ENCODE measurements at places on chromosomes 5 and 9.
A peak's percentile ranks its signal among the peaks of the same experiment; 100 is the strongest.

GRCh38 chr5:86684222-86684621, 66.5 kb downstream of the COX7C start:
- no peak for DNase-seq

GRCh38 chr5:29460971-29461559, 1732.4 kb upstream of the CDH6 start:
- DNase-seq, result no peak

GRCh38 chr5:74122979-74123590, 497.1 kb downstream of the ARHGEF28 start:
- DNase-seq, result no peak

- peak; percentile 27 for DNase-seq
Measured at GRCh38 chr5:147310059-147310704, 75.4 kb downstream of the STK32A start.

DNA sequence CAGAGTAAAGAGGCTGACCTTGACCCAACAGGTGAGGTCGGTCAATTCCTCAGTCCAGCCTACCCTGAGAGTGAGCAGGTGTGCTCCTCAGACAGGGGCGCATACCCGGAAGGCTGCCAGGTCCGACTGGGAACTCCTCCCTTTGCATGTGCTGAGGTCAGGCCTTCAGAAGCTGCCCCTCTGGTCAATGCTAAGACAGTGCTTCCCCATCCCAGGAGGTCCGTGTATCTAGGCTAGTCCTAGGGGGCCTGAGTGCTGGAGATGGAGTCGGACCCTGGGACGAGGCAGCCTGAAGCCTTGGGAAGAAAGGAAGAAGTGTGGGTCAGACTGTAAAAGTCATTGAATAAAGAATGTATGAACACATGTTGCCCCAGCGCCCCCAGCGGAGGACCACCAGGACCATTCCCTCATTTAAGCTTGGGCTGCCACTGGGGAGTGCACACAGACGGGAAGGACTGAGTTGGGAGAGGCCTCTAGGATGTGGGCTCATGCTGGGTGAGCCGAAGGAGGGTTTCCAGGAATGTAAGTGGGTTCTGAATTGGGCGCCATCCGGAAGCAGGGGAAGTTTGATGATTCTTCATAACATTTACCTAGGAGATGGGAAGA, 41.0 kb upstream of the GFPT2 start:
- DNase-seq, result no peak

- no peak for DNase-seq
Measured at GRCh38 chr5:150119421-150120061, 33.2 kb upstream of the CSF1R start.

DNA sequence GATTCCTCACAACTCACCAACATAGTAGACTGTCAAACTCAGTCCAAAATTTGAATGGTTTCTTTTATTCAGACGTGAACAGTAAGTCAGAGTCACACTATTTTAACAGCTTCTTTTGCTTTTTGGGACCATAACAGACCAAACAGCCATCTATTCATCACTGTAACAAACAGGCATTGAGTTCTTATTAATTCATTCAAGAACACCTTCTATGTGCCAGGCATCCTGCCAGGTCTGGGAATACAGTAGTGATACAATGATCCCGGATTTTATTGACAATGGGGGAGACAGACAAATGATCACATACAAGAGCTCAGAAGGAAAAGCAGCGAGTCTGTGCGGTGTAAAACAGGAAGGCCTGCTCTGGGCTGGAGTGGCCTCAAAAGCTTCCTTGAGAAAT, 153.3 kb upstream of the ERCC6L2 start:
- no peak for DNase-seq

GRCh38 chr5:74094096-74094781, 468.2 kb downstream of the ARHGEF28 start:
- DNase-seq, result no peak

DNA sequence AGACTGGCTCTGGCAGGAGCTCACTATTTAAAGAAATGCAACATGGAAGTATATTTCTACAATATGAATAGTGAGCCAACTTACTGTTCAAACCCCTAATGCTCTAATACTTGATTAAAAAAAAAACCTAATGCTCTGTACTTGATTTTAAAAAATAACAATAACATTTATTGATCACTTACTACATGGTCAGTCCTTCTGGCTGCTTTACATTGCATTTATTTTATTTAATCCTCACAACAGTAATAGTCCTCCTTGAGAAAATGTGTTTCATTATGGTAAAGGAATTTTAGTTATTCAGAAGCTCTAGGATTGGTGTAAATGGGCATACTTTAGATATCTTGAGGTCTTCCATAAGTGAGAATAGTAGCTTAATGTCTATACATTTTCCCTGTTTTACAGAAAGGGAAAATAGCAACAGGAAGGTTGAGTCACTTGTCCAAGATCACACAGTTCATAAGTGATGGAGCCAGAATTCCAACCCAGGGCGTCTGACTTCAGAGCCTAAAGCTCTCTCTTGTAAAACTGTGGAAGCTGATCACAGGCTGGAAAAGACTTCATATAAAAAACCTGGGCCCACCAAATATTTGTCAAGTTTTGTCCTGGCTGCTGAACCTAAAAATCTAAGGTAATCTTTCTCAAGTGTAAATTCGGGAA, 1.0 kb downstream of the STARD4 start:
- no peak for DNase-seq

DNA sequence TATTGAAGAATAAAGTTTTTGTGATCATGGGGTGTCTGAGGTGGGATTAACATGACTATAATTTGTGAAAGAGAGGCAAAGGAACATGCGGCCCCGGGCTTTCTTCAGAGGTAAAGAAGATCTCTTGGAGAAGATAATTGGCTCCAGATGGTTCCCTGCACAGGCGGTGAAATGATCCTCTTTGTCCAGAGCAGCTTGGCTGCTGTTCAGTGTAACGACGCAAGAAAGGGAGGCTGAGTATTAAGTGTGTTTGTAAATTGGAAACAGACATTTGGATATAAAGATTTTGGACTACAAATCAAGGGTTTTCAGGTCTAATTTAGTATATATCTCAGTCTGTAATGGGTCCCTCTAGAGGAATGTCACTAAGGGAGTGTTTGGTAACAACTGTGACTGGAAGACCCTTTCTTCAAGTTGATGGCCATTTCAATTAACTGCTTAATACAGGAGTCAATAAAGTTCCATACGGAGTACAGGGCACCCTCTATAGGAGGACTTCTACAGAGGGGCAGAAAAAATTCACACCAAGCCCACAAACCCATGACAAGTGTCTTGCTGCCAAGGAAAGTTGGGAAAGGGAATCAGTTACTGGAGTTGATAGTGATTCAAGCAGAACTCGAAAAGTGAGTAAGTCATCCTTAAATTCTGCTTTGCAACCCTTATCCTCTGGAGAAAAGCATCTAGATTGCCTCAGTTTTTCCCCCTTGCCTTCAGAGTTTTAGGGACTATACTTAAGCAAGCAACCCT, 4.1 kb downstream of the EQTN start:
- no peak for DNase-seq

DNA sequence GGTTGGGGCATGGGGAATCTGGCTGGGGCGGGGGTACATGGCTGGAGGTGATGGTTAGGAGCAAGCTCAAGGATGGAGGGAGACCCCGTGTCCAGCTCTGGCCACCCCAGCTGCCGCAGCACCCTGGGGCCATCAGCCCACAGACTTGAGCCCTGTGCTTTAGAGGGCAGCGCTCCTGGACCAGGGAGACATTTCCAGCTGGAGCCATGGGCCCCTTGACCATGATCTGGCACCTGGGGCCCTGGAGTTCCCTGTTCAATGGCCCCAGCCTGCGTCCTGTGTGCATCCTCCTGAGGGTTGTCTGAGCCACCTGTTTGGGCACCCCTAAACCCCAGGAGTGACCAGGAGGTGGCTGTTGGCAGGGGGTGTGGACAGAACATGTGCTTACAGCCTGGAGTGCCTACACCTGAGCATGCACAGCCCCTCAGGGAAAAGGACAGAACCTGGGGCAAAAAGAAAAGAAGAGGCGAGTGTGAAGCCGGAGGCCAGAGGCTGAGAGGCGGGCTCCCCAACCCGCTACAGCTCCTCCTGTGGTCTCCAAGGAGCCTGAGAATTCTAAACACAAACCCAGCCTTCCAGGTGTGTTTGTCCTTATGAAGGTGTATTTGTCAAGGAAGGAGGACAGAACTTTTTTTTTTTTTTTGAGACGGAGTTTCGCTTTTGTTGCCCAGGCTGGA, 126.7 kb downstream of the C9orf50 start:
- no peak for DNase-seq

DNA sequence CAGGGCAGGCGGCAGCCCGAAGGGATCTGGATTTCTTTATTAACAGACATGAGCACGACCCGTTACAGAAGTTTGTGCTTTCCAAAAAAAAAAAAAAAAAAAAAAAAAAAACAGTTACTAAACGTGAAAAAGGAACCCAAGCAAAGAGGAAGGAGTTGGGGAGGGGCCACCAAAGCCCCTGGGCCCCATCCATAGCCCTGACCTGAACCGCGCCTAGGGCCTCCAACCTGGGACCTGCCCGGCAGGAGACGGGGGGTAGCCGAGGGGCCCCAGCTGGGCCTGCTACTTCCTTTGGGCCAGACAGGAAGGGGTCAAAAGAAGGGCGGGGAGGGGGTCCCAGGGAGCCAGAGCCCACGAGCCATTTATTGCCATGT, 10.0 kb downstream of the PRR7 start:
- DNase-seq, result no peak

GRCh38 chr5:32720300-32720699, 9.2 kb downstream of the NPR3 start:
- no peak for DNase-seq

DNA sequence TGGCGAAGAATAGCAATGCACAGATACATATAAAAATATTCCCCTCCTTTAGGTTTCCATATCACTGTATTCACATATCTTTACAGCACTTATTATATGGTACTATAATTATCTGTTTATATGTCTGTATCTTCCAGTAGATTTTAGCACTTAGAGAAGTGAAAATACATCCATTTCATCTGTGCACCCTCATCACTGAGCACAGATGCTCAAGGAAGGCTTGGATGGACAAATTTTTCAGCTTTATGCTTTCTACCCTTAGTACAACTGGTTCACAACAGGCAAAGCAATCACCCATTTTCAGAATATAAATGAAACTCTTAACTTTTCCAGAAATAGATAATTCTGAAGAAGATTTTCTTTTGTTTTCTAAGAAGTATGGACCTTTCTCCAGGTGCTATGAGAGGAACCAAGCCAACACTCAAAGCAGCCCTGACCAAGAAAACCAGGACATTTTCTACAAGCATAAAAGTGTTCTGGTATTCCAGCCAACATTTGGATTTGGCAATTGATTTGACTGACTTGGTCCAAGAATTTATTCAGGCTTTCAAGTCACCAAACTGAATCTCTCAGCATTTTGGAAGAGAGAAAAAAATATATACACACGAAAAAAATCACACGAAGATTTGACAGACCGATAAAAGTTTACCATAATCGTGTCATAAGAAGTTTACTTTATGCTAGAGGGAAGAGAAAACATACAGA, 170.2 kb upstream of the CD180 start:
- DNase-seq, result no peak

- no peak for DNase-seq
Measured at GRCh38 chr5:152151940-152152339, 227.3 kb upstream of the GLRA1 start.

GRCh38 chr5:112614285-112614684, 123.4 kb upstream of the APC start:
- no peak for DNase-seq

GRCh38 chr9:131418143-131419025, 24.5 kb downstream of the PRRC2B start:
- no peak for DNase-seq

DNA sequence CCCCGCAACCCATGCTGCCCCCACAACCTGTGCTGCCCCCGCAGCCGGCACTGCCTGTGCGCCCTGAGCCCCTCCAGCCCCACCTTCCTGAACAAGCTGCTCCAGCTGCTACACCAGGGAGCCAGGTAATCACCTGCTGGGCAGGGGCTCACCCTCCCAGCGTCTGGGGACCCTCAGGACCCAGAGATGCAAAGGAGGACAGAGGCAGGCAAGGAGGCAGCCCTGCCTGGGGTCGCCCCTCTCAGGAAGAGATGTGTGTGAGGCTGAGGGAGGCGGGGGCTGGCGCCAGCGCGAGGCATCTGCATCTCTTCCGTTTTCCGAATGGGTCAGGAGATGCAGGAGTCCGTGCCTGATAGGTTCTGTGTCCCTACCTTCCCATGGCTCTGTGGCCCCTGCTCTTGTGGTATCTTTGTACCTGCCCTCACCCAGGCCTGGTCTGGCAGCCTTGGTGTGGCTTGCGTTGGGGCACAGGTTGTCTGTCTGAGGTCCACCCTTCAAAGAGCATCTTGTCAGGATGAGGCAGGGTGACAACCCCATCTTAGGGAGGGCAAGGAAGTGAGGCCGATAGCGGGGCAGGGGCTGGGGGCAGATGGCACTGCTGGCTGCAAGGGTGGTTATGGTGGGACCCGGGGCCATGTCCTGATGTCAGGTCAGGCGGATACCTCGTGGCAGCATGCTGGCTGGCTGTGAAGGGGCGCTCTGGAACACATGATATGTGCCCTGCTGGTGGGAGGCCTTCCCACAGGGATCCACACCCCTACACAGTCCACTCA, 75.7 kb downstream of the WNK2 start:
- DNase-seq, result no peak

DNA sequence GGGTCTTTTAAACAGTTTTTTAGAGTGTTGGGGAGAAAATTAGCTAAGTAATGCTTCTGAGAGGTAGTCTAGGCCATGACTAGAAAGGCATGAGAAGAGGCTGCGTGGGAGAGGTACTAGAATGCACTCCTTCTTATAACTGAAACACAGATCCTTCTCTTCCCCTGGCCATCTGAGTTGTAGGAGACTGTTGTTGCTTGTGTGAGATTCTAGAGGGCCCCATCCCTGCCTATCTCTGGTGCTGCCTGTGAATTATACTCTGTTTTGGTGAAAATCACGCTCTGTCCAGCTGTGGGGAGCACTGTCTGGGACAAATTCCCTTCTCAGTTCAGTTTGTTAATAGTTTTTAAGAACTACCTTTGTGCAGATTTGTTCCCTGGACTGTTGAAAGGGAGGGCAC, 37.5 kb downstream of the MAP1B start:
- no peak for DNase-seq

Measured in NCI-H1436 treated with DMSO at 0.1 percent for 48 hours (cell line).